Stimulated activated CD4-positive, alpha-beta T cell treated with anti-CD3 and anti-CD28 coated beads, Interleukin-15, amount 100 ng/mL, for 48 hours (primary cell): ENCODE measurements at places on chromosomes 3 and 15.

DNA sequence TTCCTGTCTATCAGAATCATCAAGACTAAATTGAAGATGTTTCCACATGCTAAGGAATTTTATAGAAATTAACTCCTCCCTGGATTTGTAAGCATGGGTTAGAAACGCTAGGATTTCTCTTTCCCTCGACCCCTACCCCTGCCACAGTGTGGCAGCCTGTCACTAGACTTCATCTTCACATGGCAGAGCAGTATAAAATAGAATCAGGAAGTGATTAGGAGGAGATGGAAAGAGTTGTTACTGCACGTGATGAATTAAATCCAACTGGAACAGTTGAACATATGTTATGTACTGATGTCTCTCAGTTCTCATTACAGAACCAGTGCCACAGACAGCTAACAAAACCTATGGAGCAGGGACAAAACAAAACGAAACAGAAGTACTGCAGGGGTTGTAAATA lies 130.0 kb upstream of the BNIP2 start:
- no peak for DNase-seq

DNA sequence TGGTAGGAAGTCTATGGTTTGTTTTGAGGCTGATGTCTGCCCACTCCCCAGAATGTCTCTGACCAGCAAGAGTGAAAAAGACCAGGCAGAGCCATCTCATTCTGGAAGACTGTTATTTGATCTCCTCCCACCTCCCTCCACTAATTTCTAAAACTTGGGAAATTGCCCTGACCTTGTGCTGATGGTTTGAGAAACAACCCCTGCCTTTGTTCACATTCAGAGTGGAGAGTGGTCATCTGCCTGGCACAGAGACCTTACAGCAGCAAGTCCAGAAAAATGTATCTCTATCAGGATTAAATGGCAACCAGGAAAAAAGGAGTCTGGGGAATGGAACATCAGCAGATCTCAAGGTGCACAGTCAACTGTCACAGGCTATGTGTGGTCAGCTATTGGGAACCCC lies 25.7 kb downstream of the SPATA12 start:
- DNase-seq: no peak

GRCh38 chr3:11835028-11835639 lies 11.6 kb downstream of the TAMM41 start:
- no peak for DNase-seq

DNA sequence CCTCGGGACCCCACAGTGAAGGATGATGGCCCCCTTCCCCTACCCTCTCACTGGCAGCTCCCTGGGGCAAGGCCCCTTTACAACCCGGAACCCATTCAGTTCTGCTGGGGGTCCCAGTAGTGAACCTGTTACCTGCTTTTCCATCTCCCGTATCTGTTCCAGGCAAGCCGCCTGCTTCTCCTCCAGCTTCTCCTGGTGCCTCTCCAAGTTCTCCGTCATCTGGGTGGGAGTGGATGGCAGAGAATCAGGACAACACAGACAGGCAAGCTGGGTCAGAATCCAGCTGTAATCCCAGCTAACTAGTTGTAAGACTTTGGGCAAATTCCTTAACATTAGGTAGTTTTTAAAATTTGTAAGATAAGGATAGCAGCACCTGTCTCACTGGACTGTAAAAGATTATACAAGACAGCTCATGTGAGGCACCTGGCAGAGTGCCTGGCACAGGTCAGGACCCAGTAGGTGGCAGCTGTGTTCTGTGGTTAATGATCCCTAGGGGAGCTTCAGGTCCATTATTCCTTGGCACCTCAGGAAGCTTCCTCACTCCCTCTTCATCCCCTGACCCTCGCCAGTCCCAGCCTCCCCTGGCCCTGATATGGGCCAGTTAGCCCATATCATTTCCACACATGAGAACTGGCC lies 6.4 kb upstream of the ANKRD63 start:
- no peak for DNase-seq

DNA sequence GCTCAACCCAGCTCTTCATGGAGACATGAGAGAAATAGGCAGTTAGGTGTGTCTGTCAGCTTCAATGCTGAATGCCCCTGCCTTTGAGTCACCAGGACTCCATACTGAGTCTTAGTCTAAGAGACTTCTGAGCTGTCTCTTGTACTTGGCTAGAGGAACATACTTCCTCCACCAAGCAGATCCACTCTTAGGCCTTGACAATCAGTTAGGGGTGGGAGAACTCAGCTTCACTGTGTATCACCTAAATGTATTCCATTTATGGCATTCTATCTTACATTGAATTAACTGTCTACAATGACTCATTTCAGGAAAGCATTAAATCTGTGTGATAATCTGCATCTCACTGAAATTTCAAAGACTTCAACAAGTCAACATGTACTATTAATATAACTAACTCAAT lies 66.0 kb downstream of the STAC start:
- no peak for DNase-seq

- no peak for DNase-seq
Observed at GRCh38 chr3:185986198-185986777, 48.5 kb upstream of the TRA2B start.

GRCh38 chr3:11185564-11186317 lies 31.4 kb downstream of the HRH1 start:
- no peak for DNase-seq

- no peak for DNase-seq
Observed at GRCh38 chr3:97340940-97341339, 423.6 kb upstream of the ARL6 start.

- DNase-seq: no peak
Observed at GRCh38 chr3:95088464-95088863, 1025.6 kb downstream of the NSUN3 start.
